Umbilical cord (tissue), 2 donors: ENCODE measurements at places on chromosomes 16 and 17.

DNA sequence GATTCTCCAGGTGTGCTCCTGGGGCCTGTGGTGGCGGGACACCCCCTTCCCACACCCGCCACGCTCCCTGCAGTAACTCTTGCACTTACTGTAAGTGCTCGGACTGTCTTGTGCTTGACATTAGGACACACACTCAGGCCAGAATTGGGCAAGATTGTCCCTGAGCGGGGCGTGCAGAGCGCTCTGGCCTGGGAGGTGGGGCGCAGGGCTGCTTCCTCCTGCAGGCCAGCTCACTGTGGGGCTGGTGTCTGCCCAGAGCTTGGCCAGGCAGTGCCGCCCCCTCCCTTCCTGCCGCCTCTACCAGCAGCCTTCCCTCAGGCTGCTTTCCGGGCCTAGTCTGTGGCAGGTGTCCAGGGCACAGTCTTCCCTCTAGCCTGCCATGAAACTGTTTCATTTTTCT lies 6.1 kb upstream of the ATP6V0C start:
- DNase-seq, result no peak

GRCh38 chr17:2068031-2068518 lies 13.2 kb downstream of the HIC1 start:
- no peak for DNase-seq

DNA sequence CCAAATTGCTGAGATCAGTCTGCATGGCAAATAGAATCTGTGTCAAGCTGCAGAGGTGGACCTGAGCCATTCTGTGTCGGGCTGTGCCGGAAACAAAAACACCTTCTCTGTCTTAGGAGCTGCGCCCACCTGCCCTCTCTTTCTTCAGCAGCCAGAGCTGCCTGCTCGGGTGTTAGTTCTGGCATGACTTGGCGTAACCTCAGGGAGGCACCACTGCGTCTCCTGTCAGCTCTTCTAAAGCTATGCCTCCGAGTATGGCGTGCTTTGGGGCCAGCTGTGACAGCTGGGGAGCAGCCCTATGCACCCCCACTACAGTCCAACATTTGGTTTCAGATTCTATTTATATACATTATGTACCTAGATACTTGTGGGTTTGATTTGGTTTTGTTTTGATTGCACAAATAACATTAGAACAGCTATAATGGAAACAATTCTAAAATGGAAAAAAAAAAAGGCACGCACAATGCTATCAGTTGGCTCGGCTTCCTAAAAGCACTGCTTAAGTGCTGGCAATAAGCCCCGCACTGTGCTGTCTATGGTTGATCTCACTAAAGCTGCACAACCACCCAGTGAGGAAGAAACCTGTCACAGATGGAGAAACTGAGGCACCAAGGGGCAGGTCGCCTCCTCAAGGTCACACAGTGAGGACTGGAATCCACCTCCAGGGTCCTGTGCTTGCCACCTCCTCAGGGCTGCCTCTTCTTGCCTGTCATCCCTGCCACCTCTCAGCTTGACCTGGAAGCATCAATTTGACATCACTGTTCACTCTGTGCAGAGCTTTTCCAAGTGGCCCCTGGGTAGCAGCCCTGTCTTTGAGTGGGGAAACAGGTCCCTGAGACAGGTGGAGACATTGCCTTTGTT lies 18.7 kb upstream of the ADGRG1 start:
- DNase-seq, result no peak

- no peak for DNase-seq
These were observed 37.1 kb downstream of the LCMT1 start for GRCh38 chr16:25148568-25149215.

DNA sequence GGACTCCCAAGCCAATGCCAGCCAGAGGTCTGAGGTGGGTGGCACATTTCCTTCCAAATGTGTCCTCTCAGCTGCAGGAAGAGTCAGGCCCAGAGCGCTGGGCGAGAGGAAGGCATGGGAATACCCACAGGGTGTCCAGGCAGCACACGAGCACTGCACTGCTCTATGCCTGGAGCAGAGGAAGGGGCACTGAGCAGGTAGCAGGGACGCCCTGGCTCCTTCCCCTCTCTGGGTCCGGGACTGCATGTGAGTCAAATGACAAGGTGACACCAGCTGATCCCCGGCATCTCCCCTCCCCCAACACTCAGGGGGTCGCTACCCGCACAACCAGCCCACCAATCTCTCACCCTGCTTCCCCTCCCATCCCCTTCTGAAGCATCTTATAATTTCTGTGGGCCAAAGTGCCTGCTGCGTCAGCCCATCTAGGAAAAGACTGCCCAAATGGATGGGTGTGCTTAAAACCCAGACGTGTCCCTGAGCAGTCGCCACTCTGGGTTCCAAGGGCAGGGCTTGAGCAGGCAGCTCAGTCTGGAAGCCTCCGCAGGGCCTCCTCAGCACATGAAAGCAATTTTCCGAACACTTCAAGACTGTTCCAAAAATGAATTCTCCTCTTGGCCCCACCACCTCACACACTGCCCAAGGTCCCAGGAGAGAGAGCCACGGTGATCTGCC lies 12.0 kb upstream of the BCAR1 start:
- DNase-seq, result no peak
